ENCODE measurements at places on chromosomes 13 and 19.

GRCh38 chr13:46041419-46041839, 11.1 kb downstream of the ZC3H13 start:
- DNase-seq: no peak

GRCh38 chr19:33649627-33650305, 28.0 kb downstream of the CHST8 start:
- no peak for DNase-seq

DNA sequence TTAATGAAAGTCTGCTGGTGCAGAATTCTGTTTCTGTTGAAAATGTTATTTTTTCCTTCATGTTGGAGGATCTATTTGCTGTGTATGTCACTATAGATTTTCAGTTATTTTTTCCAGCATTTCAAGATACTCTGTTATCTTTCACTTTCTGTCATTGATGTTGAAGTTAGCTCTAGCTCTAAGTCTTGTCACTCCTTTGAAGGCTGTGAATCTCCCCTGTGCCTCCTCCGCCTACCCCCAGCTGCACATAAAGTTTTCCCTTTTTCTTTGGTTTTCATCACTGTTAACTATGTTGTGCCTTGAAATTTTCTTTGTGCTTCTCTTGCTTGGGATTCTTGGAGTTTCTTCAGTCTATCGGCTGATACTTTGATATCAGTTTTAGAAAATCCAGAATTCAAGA, 20.8 kb downstream of the URI1 start:
- DNase-seq: no peak

DNA sequence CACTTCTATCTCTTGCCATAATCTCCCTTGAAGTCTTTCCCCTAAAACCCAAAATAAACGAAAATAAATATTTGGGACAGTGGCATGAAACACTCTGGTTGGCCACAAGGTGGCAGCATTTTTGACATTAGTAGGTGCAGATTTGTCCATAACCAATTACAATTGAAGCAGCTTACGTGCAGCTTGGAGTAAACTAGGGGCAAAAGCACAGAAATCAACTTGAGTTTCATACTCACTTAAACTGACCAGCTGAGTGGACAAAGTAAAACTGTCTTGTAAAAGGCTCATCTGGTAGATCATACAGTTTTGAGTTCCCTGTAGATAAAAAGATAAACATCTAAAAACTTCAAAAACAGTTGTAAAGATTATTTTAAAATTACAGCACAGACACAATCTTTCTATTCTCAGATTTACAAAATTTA, 18.8 kb downstream of the PDCD5 start:
- DNase-seq: peak; percentile 11

DNA sequence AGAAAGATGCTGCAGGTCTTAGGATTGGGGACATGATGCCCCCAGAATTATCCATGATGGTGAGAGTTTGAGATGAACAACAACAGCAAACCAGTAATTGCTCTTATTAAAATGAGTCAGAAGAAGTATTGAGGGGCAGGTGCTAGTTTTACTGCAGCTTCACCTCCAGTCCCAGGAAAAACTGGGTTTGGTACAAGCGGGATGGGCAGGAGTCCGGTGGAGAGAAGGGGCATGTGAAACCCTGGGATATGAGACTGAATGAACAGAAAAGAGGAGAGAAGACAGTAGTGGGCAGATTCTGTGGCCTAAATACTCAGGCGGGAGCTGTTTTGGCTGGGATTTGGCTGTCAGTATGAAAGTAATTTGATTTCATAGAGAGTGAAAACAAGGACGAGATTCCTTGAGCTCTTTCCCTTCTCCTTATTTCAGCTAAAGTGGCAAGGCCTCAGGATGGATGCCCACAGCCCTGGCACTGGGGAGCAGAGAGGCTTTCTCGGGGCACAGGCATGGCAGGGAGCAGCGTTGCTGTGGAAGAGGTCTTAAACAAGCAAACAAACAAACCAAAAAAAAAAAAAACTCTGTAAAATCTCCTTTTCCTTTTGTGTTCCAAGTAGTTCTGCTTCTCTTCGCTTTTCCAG, 30.7 kb downstream of the NFIX start:
- DNase-seq: no peak

DNA sequence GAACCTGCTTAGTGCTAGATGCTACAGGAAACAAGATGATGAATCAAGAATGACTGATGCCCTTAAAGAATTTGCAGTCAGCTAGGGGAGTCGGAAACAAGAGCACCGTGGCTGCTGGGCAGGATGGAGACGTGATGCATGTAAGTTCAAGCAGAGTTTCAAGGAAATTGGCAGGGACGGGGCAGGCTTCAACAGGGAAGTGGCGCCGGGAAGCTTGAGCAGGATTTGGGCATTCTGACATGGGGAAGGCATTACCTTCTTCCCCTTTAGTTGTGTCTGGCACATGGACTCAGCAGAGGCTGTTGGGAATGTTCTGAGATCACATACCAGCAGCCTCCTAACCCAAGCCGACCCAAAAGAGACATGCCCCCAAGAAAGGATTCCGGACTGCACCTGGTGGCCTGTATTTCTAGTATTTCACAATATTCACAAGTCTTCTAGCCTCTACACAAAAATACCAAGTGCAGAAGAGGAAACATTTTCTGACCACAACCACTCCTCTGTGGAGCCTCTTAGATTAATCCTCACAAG, 138.2 kb downstream of the CRYL1 start:
- DNase-seq: no peak

- DNase-seq: no peak
Measured at GRCh38 chr13:101412076-101412475, 4.2 kb downstream of the NALCN start.

- no peak for DNase-seq
Measured at GRCh38 chr19:870963-871401, 11.5 kb downstream of the CFD start.

DNA sequence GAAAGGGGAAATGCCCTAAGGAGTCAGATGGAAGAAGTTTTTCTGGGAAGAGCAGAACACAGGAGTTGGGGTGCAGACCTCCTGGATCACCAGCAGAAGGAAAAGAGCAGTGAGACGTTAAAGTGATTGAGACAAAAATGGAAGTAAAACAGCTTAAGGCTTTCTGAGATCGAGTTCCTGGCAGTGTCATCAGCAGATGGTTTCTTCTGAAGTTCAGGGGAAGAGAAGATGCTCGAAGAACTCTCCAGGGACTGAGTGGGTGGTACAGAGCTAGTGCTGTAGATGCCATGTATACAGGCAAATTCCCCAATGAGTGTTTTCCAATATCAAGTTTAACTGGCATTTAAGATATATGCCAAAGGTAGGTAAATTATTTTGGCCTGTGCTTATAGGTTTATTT, 272.2 kb upstream of the KLF12 start:
- no peak for DNase-seq

- DNase-seq: no peak
Measured at GRCh38 chr13:114321256-114321655, 7.0 kb downstream of the CHAMP1 start.

DNA sequence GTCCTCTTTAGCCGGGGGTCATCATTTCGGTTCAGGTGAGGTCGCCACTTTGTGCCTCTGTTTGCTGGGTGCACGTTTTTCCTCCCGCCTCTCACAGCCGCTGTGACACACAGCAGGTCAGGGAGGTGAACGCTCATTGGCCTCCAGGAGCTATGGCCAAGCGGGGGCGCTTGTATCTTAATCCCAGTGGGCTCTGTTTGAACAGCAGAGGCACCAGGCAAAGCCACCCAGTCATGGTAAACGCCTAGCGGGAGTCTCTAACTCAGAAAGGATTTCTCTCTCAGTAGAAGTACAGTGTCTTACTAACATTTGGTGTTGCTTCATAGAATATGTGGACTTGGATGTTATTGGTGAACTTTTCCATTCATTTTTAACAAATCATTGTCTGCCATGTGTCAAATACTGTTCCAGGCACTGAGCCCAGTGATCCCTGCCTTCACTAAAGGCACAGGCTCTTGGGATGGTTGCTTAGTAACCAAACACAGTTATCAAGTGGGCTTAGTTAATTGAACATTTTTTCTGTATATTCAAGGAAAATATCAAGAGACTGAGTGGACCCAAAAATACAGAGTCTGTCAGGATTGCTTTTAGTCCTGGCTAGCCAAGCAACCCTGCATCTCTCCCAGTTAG, 186.7 kb downstream of the STK24 start:
- DNase-seq: no peak

DNA sequence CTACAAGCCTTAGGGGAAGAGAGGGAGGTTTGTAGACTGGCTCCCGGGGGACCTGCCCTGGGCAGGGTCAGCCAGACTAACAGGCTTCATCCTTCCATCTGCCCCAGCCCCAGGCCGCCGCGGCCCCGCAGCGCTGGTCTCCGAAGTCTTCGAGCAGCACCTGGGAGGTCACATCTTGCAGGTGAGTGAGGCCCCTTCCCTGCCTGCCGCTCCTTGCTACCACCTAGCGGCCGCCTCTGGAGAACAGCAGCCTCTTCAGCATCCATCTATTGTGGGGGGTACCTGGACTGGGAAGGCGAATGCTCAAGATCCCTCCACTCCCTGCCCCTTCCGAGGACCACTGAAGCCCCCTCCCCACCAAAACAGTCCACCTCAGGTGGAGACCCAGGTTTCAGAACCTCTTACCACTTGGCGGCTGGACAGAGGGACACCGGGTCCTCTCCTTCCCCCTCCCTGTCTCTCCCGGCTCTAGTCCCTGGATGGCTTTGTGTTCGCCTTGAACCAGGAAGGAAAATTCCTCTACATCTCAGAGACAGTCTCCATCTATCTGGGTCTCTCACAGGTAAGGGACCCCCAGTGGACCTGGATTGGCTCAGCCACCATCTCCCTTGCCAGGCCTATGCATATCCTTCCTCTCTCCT, 12.7 kb downstream of the NPAS1 start:
- DNase-seq: peak; percentile 61

DNA sequence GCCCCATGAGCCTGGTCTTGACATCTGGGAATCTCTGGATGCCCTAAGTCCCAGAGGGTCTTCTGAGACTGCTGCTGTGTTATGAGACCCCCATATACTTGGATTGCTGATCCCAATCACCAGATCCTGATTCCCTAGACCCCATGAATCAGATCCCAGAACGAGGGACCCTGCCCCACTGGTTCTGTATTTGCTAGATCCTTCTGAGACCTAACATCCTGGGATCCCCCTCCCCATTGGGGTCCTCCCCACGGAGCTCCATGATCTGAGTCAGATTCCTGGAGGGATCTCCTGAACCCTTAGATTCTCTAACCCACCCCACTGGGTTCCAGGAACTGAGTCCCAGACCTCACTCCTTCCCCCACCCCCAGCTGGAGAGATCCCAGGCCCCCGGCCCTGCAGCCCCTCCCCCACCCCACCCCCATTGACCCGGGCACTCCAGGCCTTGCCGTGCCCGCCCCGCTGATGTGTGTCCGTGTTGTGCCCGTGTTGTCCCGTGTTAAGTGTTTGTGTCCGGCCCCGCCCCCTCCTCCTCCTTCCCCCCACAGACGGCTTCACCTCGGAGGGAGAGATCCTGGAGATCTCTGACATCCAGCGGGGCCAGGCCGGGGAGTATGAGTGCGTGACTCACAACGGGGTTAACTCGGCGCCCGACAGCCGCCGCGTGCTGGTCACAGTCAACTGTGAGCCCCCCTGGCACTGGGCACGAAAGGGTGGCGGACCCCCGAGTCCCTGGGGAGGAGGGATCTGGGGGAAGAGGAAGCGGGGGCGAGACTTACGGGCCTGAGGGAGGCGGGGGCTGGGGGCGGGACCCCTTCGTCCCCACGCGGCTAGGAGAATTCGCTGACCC, 15.0 kb downstream of the IGLON5 start:
- no peak for DNase-seq

DNA sequence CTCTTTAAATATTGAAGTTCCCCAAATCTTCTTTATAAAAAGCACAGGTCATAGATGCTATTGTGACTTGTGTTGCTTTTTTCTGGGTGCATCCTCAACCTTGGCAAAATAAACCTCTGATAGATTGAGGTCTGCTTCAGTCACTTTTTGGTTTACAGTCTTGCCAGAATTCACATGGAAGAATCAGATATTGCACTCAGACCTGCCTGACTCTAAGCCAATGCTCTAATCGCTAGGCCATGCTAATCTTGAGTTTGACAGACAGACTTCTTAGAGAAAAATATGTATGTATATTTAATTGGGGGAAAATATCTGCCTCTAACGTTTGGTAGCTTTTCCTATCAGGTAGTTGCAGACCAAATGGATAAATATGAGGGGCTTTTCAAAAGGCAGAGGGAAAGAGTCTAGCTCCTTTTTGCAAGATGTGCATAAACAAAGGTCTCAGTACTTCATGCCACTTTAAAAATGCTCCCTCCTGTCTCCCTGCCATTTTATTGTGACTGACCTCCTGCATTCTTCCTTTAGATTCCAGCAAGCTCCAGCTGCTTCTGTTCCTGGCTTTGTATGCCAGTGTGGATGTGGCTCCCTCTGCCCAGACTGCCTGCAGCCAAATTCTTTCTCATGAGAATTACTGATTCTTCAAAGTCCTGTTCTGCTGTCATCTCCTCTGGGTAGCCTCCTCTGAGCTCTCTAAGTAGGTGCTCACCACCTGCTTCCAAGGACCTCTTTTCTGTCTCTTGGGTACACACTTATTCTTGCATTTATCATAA, 42.4 kb upstream of the RFC3 start:
- no peak for DNase-seq

GRCh38 chr13:47317356-47317755, 420.5 kb upstream of the HTR2A start:
- no peak for DNase-seq

DNA sequence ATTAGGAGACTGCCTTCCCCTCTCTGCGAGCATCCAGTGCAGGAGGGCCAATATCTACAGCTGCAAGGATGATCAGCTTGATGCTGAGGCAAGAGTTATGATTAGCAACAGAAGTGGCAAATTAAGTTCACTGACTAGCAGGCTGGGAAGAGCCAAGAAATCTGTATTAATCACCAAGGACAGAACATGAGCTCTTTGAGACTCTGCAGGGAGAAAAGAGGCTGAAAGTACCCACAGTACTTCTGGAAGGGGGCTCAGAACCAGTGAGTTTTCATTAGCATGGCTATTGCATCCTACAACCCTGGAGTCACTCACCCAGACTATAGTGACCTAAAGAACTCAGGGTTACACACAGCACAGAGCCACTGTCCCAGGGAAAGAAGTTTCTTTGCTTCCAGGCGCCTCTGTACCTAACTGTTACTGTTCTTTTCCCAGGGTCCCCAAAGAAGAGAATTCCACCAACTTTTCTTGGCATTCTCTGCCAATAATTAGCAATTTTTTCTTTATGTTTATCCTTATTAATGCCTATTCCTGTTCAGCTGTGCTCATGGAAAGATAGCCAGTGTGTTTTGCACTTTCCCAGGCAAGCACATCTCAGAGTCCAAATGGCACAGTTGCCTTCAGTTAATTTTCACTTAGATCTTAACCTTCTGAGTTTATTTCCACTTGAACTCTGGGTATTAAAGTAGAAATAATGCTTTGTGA, 25.8 kb upstream of the MEDAG start:
- DNase-seq: no peak

- no peak for DNase-seq
Measured at GRCh38 chr19:11111771-11112144, 22.5 kb downstream of the LDLR start.

- no peak for DNase-seq
Measured at GRCh38 chr19:49570997-49571676, 9.2 kb downstream of the NOSIP start.

Data from stimulated activated CD4-positive, alpha-beta T cell treated with anti-CD3 and anti-CD28 coated beads, Interleukin-1b, Interleukin-23, amount 100 ng/mL, for 48 hours (primary cell).